ENCODE measurements at places on chromosomes 16 and 17.

DNA sequence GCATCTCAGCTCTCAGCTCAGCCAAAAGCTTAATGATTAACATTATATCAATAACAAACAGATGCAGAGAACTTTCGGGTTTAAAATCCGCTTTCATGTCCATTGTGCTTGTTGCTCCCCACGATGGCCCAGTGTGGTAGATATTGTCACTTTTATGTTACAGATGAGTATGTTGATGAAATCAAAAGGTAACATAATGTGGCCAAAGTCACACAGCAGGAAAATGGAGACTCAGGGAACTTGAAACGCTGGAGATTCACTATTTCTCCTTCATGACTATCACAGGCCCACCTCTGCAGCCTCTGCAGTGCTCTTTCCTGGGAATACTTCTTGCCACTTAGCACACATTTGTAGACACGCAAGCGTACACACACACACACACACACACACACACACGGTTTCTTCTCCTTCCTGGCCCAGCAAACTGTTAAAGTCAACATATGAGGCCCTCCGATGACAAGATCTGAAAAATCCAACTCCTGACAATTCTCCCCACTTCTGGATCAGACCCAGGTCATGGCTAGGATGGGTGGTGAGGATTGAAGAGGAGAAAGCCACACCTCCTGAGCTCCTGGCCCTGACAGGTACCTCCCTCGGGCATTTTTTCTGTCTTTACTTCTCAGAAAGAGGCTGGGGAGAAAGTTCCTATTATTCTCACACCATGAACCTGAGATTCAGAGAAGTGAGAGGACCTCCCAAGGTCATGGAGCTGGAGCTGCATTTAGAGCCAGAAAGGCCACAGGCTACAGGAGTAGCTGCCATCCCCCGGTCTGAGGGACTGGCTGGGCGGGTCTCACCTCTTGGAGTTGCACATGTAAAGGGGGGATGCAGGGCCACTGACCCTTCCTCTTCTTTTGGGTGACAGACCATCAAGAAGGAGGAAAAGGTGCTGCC is 9.7 kb downstream of the DRC7 start:
- no peak for DNase-seq

DNA sequence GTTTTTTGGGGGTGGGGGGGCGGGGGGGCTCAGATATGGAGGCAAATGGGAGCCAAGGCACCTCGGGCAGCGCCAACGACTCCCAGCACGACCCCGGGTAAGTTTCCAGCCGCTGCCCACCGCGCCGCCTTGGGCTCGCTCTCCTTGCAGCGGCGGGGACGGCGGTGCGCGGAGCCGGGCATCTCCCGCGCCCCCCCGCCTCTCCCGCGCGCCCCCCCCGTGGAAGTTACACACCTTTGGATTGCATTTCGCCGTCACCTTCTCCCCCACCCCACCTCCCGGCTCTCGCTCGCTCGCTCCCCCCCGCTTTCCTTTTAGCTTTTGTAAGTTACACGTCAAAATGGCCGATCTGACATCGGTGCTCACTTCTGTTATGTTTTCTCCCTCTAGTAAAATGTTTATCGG is 387 bp downstream of the MSI2 start:
- DNase-seq, result no peak

- no peak for DNase-seq
Measured at GRCh38 chr17:64992325-64992802, 64.2 kb downstream of the GNA13 start.

DNA sequence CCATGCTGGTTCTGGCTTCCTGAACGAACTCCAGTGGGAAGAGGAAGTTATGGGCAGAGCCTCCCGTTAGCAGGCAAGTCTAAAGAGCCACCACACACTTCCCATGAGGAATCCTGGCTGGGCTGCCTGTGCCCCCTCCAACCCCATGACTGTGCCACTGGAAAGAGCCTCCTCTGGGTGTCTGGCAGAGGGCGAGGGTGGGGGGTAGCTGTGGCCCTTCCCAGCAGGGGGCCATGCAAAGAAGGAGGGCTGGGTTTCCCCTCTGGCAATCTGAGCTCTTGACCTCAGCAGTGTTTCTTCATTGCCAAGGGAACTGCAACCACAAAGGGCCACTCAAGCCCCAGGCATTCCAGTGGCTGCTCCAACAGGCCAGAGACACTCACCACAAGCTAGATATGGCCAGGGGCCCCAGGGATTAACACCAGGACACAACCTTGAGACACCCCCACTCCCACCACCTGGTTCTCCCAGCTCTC is 1.7 kb upstream of the RRAD start:
- peak; percentile 61 for DNase-seq

Data from HFF-Myc (cell line).